ENCODE measurements at places on chromosomes 16 and 17. TPM values are rescaled to one million over a fixed set of nuclear protein-coding genes. Genes with fewer than 3 reads are reported as not detected.

DNA sequence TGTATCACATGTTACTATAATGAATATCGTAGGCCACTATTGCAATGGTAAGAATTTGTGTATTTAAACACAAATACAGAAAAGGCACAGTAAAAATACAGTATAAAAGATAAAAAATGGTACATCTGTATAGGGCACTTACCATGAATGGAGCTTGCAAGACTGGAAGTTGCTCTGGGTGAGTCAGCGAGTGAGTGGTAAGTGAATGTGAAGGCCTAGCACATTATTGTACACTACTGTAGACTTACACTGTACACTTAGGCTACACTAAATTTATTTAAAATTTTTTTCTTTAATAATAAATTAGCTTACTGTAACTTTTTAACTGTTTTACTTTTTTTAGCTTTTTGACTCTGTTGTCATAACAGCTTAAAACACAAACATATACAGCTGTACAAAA, 42.5 kb downstream of the AKAP10 start:
- no peak for DNase-seq

GRCh38 chr16:72924927-72925630, 122.8 kb downstream of the ZFHX3 start:
- DNase-seq, result peak; percentile 53

KRT9 gene
- not detected for total RNA-seq

ESRP2 gene
- not detected for total RNA-seq

GRCh38 chr17:79521225-79521624, 89.6 kb downstream of the RBFOX3 start:
- DNase-seq, result no peak

DNA sequence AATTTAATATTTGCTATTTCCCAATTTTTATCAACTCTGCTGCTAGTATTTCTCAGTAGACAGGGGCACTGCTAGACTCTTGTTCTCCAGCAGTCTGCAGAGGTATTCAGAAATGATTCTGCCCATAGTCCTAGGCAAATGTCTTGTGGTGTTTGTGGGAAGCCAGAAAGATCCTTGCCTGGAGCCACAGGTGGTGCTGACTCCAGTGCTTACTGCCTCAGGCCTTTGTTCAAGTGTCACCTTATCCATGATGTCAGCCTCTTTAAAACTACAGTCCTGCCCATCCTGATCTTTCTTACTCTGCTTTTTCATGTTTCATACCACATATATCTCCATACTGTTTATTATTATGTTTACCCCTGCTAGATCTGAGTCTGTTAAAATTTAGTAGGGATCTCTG, 26.5 kb downstream of the ZSWIM7 start:
- DNase-seq, result no peak

DNA sequence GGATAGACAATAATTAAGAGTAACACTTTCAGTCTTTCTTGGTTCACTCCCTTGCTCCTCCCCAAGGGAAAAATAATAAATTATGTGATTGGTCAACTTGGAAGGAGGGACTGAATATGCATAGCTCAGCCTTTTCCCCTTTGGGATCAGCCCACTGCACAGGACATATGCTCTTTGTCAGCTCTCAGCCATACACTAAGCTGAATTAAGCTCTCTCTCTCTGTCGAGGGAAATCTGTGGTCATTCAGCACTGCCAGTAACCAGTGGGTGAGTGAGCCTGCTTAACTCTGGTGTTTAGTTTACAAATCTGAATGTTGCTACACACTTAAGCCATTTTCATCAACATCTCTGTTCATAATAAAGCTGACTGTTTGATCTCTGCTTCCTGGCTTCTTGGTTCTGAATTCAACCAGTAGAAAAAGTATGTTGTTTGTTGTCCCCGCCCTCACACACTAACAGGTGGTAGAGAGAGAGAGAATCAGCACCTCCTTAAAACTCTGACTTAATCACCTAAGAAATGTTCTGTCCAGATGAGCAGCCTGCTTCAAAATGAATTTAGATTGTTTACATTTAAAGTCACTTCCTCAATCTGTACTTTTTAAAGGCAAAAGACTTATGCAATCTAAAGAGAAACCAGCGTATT, 102.3 kb upstream of the C17orf78 start:
- DNase-seq, result no peak

GRCh38 chr17:9924735-9925191, 19.7 kb upstream of the RCVRN start:
- DNase-seq, result no peak

DNA sequence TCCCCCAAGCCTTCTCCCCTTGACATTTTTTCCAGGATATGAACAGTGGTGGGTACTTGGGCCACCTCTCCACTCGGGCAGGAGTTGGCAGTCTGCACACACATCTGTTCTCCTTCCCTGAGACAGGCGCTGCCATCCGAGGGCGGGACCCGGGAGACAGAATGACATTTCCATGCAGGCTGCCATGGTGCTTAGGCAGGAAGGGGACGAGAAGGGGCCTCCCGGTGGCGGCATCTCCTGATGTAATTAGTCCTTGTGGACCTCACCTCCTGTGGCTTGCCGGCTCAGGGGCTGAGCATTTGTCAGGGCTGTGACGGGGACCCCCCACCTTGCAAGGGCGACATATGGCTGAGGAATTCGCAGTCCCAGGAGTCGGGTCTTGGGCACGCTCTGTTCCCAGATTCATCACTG, 197.2 kb downstream of the FOXL1 start:
- no peak for DNase-seq

- no peak for DNase-seq
Observed at GRCh38 chr16:69833357-69834282, 71.5 kb downstream of the WWP2 start.

- no peak for DNase-seq
Observed at GRCh38 chr17:58324056-58324408, 4.6 kb downstream of the TSPOAP1 start.

- no peak for DNase-seq
Observed at GRCh38 chr16:50696126-50696525, 2.7 kb downstream of the NOD2 start.

DNA sequence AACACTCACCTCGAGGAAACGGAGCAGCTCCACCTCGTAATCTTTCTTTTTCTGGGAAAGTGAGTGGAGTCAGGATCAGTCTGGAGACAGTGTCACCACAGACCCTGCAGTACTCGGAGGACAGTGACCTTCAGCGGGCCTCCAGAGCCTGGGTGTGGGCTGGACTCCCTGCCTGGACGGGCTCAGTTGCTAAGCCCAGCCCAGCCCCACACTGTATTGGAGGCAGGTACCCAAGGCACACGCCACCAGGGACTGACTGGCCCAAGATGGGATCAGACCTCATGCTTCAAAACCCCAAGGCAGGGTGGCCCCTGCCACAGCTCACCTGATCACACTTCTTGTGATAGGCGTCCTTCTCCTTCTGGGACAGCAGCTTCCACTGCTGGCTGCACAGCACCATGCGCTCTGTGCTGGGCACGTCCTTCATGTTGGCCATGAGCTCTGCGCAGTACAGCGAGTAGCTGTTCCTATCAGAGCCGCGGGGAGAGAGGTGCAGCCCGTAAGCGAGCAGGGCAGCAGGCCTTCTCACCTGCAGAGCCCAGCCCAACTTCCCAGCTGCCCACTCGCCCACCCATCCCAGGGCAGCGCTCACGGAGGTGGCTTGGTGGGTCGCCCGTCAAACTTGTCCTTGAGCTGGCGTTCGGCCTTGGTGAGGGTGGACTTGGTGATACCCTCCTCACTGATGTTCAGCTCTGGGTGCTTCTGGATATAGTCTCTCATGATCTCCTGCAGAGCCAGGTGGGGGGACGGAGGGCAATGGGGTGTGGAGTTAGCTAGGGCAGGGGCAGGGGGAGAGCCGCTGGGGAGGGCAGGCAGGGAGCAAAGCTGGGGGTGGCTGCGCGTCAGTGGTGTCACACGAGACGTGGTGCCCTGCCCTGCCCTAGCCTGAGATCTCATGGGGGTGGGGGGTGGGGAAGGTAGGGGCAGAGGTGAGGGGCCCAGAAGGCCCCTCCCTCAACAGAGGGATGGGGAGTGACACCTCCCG, 7.9 kb downstream of the UBTF start:
- no peak for DNase-seq

DNA sequence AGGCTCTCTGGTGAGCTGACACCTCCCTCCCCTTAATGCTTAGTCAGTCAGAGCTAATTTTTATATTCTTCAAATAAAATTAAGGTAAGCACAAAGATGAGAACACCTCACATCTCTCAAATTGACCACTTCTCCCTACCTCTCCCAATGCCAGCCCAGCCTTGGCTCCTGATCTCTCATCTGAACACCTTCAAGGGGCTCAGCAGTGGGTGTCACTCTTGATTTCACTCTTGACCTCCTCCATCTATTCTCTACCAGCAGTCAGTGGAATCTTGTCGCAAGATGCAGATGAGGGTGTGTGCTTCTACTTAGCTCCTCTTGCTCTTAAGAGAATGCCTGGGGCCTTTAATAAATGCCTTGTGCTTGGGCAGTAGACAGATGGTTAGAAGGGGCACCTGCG, 309.0 kb upstream of the IRX3 start:
- DNase-seq, result no peak

GRCh38 chr16:29868396-29869009, 5.5 kb upstream of the CDIPT start:
- DNase-seq, result no peak

GRCh38 chr16:2858245-2859025, 465 bp upstream of the PRSS22 start:
- DNase-seq, result peak; percentile 69

- peak; percentile 67 for DNase-seq
Observed at GRCh38 chr17:36525888-36526287, 8.8 kb downstream of the MYO19 start.

DNA sequence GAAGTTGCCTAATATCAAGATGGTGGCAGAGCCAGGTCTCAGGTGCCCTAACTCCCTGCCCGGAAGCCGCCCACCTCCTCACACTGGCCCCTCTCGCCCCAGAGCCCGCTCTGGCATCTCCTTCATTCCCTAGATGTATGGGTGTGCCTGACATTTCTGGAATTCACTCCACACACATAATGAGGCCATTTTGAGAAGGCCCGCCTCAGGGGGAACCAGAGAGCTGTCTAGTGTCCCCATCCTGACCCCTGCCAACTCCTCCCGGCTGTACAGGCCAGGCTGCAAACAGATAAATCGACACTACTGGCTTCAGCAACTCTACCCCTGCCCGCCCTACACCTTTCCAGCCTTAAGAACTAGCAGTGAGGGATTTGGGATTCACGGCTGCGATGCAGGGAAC, 7.7 kb downstream of the WNT3 start:
- DNase-seq, result no peak

GRCh38 chr17:39745335-39746144, 7.8 kb downstream of the GRB7 start:
- DNase-seq, result no peak

GRCh38 chr17:44204441-44204882, 4.8 kb upstream of the ATXN7L3 start:
- no peak for DNase-seq

DNA sequence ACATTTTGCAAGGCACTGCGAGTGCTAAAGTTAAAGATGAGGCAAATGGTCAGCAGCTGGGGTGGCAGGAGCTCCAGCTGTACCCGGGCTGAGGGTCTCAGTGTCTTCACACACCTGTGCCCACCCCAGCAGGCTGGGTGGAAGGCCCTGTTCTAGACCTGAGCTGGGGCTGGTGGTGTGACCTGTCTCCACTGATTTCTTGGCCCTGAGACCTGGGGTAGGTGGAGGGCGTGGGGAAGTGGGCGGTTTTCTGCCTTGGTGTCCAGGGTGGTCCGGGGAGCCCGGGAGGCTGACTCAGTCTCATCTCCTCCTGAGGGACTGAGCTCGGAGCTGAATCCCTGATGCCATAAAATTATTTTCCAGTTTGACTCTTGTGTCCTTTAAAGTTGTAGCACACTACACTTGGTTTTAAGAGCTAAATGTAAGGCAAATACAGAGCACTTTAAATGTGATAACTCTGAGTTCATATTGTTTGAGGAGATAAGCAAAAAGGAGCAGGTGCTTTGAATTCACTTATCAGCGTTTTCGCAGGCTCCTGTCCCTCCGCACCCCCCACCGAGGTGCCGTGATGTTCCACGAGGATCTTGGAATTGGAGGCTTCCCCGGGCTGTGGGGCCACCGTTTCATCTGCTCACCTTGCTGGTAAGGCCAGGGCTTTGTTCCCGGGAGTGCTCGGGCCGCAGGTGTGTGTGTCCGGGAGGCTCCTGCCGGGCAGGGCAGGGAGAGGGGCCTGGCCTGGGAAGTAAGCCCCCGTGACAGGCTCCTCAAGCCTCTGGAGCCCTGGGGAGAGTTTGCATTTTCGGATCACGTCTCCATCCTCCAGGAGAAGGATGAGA, 117.0 kb downstream of the AATF start:
- no peak for DNase-seq

DNA sequence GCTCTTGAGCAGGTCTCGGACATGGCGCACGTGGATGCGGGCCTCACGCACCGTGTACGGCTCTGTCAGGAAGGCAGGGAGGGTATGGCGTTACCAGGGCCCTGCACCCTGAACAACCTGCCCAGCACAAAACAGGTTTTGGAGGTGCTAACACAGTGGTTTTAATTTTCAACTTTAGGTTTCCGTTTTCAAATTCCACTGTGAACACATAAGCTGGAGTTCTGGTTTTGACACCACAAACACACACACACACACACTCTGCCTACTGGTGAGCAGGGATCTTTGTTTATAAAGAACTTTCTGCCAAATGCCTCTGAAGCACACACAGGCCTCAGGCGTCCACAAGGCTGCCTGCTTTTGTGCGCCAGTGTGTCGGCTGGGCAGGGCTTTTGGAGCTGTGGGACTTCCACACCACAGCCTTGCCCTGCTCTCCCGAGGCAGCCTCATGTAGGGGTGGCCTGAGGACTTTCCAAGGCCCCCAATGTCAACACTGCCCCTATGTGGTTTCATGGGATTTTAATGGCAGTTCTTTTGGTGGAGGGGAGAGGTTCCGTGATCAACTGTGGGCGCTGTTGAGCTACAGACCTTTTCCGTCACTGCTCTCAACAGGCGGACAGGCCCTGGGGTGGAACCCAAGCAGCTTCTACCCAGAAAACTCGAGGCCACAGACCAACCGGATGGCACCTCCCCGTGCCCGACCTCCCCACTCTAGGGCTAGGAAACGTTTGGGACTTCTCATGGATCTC, 9.4 kb downstream of the CLUH start:
- DNase-seq, result peak; percentile 66

GRCh38 chr17:79045842-79046196, 21.9 kb downstream of the C1QTNF1 start:
- DNase-seq, result peak; percentile 86

MYH13 gene
- not detected for total RNA-seq

IL34 gene
- 1.2 TPM for total RNA-seq

DNA sequence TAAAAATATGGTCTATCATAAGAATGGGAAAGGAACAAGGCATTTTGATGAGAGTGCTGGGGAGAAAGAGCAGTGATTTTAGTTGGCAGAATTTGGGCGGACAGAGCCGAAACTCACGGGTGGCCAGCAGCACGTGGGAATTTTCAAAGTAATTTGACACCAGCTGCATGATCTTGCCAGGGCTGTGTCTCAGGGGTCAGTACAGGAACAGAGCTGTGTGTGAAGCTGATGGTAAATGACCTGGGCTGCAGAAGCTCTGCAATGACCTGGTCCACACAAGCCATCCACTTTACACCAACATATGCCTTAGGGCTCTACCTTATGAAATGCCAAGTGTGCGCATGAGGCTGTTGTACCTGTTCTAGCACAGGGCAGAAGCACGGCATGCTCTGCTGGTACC, 112.0 kb downstream of the ZFHX3 start:
- peak; percentile 59 for DNase-seq

Measured in cardiac septum (tissue), 1 donor.